ENCODE measurements at places on chromosomes 5 and 9.

GRCh38 chr5:177472460-177473442 lies 683 bp downstream of the DBN1 start:
- H3K27me3 ChIP-seq: peaks cover 62% of the 10 kb centered on the region
- H3K4me1 ChIP-seq: peaks cover 46% of the 10 kb centered on the region
- H3K27ac ChIP-seq: peak overlapping the region; percentile 100

GRCh38 chr5:26610577-26610976 lies 427.8 kb downstream of the CDH9 start:
- no peak overlapping the region for H3K4me3 ChIP-seq
- no peak for DNase-seq
- no peak overlapping the region for H3K27ac ChIP-seq

DNA sequence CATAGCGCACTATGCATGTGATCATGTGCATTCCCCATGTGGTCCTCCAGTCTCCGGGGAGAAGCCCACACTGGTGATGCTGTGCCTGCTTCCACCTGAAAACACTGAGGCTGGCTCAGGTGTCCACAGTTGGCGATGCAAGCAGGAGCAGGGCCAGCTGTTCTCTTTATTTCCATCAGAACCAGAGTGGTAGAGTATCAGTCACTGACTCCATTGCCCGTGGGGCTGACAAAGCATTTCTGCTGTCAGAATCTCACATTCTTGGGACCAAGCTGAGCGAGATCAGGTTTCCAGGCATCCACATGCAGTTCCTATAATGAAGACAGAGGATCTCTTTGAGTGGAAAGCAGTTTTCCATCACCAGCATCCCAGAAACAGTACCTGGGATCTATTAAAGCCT lies 52.5 kb downstream of the GADD45G start:
- H3K4me3 ChIP-seq: peak overlapping the region; percentile 38
- H3K27ac ChIP-seq: peak overlapping the region; percentile 54
- peaks cover 37% of the 10 kb centered on the region for H3K4me1 ChIP-seq
- H3K27me3 ChIP-seq: peaks cover 34% of the 10 kb centered on the region
- DNase-seq: no peak

DNA sequence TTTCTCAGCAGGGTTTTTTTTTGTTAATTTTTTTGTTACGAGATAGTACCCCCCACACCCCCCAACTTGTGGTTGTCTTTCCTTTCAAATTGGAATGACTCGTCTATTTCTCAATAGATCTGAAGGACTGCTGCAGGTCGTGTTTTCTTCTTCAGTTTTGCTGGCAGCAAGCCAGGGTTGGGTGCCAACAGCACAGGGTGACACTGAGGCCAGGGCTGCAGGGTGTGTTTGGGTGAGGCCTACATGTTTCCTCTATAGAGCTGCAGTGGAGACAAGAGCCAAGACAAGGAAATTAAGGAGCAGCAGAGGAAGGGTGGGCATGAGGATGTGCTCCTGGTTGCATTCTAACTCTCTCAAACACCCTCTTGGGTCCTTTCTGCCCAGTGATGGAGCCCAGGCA lies 52.2 kb downstream of the NXNL2 start:
- H3K4me1 ChIP-seq: peaks cover 8% of the 10 kb centered on the region
- H3K27ac ChIP-seq: no peak overlapping the region

- H3K36me3 ChIP-seq: no peaks in the 10 kb centered on the region
- H3K4me1 ChIP-seq: no peaks in the 10 kb centered on the region
- H3K27me3 ChIP-seq: no peaks in the 10 kb centered on the region
- H3K27ac ChIP-seq: no peak overlapping the region
Observed at GRCh38 chr5:168960497-168960896, 340.4 kb downstream of the SLIT3 start.

GRCh38 chr9:94875300-94876020 lies 149.0 kb downstream of the AOPEP start:
- H3K27ac ChIP-seq: no peak overlapping the region
- H3K4me3 ChIP-seq: no peak overlapping the region
- H3K27me3 ChIP-seq: no peaks in the 10 kb centered on the region
- peaks cover 4% of the 10 kb centered on the region for H3K4me1 ChIP-seq
- no peaks in the 10 kb centered on the region for H3K36me3 ChIP-seq
- DNase-seq: no peak

DNA sequence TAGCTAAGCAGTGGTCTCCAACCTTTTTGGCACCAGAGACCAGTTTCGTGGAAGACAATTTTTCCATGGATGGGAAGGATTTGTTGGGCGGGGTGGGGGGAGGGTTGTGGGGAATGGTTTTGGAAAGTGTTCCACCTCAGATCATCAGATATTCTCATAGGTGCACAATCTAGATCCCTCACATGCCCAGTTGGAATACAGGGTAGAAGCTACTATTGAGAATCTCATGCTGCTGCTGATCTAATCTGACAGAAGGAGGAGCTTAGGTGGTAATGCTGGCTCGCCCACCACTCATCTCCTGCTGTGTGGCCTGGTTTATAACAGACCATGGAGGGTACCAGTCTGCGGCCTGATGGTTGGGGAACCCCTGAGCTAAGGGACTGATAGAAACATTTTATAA lies 662.7 kb upstream of the RGMB start:
- peaks cover 6% of the 10 kb centered on the region for H3K4me1 ChIP-seq
- H3K36me3 ChIP-seq: no peaks in the 10 kb centered on the region
- no peaks in the 10 kb centered on the region for H3K27me3 ChIP-seq
- no peak overlapping the region for H3K4me3 ChIP-seq
- DNase-seq: no peak
